ENCODE measurements at places on chromosomes 2 and 18.

DNA sequence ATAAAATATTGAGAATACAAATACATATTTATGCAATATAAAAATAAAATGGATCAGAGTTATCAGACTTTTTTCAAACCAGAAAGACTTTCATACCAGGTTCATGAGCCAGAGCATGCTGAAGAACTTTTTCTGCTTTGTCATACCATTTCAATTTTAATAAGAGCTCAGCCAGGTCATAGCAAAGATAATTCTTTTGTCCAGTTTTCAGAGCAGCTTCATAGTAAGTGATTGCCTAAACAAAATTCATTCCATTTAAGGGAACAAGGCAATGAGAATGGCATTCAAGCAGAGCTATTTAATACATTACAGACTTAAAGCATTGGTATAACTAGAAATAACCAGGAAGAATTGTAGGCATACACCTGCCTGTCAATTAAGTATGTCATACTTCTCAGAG is 42.3 kb downstream of the TTC21B start:
- no peak for DNase-seq

DNA sequence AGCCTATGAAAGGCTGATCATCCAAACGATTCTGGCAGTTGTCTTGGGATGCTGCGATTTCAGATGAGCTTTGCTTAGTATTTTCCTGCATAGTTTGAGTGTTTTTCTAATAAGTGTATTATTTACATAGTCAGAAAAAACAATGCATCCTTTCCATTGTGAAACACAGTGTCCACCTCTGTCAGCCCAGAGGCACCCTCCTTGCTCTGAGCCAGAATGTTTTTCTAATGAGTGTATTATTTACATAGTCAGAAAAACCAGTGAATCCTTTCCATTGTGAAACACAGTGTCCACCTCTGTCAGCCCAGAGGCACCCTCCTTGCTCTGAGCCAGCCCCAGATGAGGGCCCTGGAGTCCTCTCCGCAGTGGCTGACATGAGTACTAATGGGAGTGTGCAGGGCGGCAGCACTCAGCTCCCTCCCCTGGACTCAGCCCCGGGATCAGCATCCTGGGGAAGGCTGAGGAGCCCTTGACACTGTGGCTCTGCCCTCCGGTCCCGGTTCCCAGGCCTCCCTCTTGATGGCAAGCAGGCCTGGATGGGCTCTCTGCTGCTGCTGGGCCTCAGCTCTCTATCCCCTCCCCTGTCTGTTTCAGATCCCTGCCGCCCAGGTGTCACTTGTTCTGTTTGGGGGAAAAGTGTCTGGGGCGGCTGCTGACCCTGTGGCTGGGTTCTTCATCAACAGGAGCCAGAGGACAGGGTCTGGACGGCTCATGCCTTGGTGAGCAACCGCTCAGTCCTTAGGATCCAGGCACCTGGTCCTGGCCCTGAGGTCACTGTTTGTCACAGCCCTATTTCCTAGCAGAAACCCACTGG is 5.9 kb downstream of the MFSD2B start:
- no peak for DNase-seq

DNA sequence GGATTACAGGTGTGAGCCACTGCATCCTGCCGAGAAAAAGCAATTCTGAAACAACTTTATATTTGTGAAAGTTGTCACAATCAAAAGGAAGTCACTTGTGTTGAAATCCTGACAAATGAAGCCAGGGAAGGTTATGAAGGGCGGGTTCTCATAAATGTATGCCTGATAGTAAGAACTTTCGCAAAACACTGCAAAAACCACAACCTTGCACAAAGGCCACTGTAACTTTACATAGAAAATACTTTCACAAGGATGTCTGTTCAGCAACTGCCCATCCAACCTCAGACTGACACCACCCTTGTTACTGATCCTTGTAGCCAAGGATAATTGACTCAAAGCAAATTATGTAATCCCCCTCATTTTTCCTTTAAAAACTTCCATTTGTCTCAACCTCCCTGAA is 90.6 kb downstream of the SLC4A3 start:
- no peak for DNase-seq

- no peak for DNase-seq
Observed at GRCh38 chr18:2982452-2983269, 30.3 kb downstream of the LPIN2 start.

- DNase-seq, result no peak
Observed at GRCh38 chr2:175036582-175037018, 31.4 kb upstream of the CHN1 start.

GRCh38 chr2:26645762-26646161 is 4.6 kb upstream of the CIB4 start:
- DNase-seq, result no peak

GRCh38 chr2:106565599-106565998 is 78.4 kb downstream of the CD8B2 start:
- no peak for DNase-seq

DNA sequence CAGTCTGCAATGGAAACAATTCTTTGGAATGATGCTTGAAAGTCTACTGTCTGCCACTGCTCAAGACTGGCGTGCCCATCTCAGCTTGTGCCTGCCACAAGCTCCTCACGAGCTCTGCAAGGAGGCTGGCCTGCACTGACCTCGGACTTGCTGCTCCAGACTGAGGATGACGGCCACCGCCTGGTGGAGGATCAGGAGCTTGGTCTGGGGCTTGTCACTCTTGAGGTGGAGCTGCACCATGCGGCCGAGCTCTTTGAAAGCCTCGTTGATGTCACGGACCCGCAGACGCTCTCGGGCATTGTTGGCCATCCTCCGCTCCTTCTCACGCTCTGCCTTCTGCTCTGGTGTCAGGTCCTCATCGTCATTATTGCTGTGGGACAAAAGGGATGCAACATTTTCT is 269.4 kb upstream of the CCDC68 start:
- DNase-seq, result no peak

- DNase-seq, result no peak
Observed at GRCh38 chr2:3043726-3044125, 333.9 kb downstream of the EIPR1 start.

GRCh38 chr18:57084331-57085271 is 62.3 kb upstream of the BOD1L2 start:
- DNase-seq, result no peak

GRCh38 chr2:207511851-207512250 is 17.9 kb upstream of the CREB1 start:
- no peak for DNase-seq

DNA sequence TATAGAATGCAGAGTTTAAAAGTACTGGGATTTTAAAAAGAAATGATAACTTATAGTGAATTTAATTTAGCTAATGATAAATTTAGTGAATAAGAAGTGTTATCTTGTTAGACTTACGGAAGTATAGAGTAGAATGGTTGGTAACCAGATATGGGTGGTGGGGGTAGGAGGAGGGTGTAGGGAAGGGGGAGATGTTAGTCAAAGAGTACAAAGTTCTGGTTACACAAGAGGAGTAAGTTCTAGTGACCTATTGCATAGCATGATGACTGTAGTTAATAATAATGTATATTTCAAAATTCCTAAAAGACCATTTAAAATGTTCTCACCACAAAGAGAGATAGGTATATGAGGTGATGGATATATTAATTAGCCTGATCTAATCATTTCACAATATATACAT is 184.8 kb upstream of the STON1 start:
- DNase-seq, result no peak

GRCh38 chr2:109451671-109452070 is 162.1 kb downstream of the SEPTIN10 start:
- no peak for DNase-seq

GRCh38 chr2:152600051-152600657 is 117.1 kb downstream of the PRPF40A start:
- DNase-seq, result no peak

GRCh38 chr18:13214609-13215008 is 4.0 kb upstream of the LDLRAD4 start:
- no peak for DNase-seq

DNA sequence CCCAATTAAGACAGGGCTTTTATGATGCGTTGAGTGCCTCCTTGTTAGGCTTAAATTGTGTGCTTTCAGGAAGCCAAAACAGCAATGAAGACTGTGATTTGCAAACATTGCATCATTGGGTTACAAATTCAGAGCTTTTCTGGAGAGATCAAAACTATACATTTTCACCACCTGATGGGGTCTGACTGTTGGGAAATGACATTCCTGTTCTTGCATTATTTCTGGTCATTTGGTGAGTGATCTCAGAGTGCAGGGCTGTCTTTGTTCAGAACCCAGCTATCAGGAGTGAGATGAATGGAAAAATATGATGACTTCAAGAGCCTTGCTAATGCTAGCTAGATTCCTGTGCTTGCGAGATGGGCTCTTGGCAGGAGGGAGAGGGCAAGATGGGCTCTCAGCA is 39.1 kb downstream of the SH3RF3 start:
- DNase-seq, result no peak

GRCh38 chr2:64328415-64328722 is 125.6 kb upstream of the LGALSL start:
- DNase-seq, result no peak

DNA sequence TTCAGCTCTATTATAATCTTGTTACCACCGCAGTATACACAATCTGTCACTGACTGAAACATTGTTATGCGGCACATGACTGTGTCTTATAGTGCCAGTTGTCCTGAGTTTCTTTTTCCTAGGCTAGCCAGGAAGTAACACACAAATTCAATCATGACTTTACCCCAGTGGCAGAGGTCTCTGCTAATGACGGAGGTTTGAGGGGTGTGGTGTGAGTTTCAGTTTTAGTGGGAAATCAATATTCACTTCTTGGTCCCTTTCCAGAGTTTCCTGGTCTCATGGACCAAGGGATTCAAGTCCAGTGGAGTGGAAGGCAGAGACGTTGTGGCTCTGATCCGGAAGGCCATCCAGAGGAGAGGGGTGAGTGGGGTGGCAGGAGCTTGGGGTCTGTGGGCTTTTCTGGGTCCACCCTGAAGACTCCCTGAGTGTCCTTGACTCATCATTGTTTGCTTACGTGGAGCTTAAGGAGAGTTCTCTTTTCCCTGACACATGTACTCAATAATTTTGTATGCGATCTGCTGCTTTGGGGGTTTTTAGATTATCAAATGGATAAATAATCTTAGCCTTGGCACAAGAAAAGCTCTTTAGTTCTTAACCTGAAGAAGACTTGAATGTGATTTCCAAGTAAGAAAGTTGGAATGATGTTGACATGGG is 39.2 kb downstream of the HK2 start:
- no peak for DNase-seq

DNA sequence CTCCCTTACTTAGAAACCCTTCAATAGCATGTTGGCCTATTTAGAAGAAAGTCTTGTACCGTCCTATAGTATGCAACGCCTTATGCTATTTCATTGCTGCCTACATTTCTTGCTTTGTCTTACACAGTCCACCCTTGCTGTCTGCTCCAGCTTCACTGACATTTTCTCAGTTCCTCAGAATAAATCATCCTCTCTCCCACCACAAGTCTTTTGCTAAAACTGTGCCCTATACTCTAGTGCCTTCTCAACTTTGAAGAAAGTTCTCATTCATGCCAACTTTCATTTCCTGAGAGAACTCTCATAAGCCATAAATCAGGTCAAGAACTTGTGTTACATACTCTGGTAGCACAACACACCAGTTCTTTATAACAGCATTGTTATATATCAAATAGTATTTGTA is 54.3 kb upstream of the COL3A1 start:
- DNase-seq, result no peak

DNA sequence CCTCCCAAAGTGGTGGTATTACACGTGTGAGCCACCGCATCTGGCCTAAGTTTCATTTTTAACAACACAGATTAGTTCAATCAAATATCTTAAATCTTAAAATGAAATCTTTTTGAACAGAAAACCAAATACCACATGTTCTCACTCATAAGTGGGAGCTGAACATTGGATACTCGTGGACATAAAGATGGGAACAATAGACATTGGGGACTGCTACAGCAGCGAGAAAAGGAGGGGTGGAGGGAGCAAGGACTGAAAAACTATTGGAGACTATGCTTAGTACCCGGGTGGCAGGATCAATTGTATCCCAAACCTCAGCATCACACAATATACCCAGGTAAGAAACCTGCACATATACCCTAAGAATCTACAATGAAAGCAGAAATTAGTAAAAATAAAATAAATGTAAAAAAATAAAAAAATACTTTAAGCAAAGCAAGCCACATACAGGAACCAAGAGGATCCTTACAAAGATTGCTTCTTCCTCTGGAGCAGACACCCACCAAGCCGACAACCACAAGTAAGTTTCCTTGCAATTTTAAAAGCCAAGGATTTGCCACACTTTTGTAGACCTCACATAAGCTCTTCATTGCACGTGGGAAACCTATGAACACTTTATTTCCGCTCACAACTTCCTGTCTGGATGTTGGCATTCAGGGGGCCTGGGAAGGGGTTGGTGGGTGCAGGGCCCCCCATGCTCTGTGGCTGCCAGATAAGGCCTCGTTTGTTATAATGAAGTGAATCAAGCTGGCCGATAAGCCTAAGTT is 147.9 kb downstream of the MYCN start:
- DNase-seq, result no peak

- DNase-seq, result no peak
Observed at GRCh38 chr2:9525266-9525665, 30.4 kb downstream of the ADAM17 start.

DNA sequence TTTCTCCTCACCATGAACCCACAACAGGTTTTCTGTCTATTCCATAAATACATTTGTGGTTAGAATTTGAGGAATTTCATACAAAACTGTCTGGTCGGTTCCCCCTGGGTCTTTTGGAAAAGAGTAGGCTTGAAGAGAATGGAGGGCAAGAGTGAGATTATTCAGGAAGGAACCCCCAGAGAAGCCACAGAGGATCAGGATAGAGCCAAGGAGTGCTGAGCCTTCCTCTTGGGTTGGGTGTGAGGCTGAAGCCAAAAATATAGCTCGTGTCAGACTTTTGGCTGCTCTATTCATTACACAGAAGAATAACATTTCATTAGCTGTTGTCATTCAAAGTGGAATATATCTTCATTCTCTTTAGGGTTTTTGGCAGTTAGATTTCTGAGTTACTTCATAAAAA is 45.9 kb upstream of the YES1 start:
- no peak for DNase-seq

DNA sequence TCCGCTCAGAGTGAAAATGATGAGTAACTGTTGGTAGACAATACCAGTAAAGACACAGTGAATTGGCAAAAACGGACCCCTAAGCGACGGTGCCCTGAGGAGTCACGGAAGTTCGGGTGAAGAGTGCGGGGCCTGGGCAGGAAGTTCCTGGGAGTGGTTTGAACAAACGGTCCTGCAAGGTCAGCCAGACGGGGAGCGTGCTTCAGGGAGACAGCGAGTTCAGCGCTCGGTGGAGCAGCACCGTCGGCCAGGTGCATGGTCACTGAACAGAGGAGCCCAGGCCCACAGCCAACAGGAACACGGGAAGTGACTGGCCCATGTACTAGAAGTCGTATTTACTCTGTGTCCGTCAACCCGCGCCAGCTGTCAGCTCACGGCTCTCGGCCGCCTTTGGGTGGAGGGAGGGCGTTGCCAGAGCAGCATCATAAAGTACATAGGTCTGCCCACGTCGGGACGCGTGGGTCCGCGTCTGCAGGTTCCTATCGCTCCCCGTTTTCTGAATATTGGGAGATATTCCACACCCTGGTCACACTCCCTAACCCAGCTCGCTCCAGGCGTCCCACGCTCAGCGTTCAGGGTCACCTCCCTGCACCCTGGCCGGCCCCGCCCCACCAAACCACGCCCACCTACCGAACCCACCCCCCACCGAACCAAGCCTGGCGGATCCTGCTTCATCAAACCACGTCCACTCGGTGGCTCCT is 75.6 kb upstream of the UXS1 start:
- peak; percentile 34 for DNase-seq

Measured in stimulated activated CD4-positive, alpha-beta T cell treated with anti-CD3 and anti-CD28 coated beads, Interleukin-1b, Interleukin-23, amount 100 ng/mL, for 4 hours (primary cell).